ENCODE measurements at places on chromosomes 16 and 17.

DNA sequence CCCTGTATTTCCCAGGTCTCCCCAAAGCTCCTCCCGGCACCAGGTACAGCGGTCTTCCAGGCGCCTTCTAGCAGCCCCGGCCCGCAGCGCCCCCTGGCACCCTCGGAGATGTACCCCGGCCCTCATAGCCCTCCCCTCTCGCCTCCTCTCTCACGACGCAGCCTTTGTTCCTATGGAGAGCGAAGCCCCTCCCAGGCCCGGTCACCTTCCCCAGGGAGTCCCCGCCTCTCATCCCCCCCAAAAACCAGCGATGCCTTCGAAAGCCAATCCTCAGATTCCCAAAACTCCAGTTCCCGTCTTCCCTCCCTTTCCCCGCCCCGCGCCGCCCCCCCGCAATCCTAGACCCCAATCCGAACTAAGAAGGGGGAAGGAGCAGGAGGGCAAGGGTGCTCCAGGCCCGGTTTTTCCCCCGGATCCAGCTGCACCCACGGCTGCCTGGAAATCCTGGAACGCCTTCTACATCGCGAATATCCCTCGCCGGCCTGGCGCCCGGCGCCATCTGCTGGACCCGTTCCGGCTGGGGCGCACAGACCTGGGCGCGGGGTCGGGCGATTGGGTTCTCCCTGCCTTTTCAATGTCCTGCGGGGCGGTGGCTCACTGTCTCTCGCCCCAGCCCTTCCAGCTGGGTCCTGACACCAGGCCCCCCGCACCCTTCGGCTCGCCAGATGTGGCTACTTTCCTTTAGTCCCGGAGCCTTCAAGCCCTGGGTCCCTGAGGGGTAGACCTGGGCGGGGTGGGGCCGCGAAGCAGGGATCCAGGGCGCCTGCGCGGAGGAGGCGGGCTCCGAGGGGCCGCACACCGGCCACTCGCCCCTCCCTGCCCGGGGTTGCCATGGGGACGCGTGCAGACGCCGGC is at the start of gene DNAH2:
TSS of gene DNAH2 (plus strand) at position 844 of the 855 bp plus-strand sequence. CDS start 1,991 bp downstream, outside the sequence.
- peak; percentile 31 for DNase-seq

DNA sequence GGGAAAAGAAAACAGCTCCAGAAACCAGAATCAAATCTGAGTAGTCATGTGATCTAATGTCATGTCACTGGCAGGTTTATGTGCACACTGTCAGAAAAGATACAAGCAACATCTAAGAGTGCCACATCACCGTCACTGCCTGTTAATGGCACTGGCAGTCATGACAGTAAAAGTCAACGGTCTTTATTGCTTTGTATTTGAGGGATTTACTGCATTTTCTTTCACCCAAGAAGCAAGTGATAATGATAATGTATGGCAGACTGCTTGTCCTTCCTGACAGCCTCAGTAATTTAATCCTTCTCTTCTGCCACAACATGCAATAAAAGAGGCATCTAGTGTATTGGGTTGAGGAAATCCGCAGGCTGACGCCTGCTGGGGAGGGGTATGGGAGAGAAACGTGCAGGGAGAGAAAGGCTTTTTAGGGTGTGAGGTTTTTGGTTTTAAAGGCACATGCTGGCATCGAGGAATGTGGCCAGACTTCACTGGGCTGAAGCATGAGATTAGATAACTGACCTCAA is 92.4 kb downstream of the RPGRIP1L start:
- DNase-seq = no peak

GRCh38 chr16:3186946-3187690 is 886 bp upstream of the OR1F1 start:
- DNase-seq = no peak

GRCh38 chr17:83200751-83201150 is 121.3 kb downstream of the METRNL start:
- no peak for DNase-seq

GRCh38 chr16:19525385-19525723 is 1.6 kb downstream of the CCP110 start:
- DNase-seq = no peak

- DNase-seq = no peak
These were observed 3.8 kb downstream of the COTL1 start for GRCh38 chr16:84614073-84614459.

- DNase-seq = no peak
These were observed 56.7 kb upstream of the NOG start for GRCh38 chr17:56536766-56537165.

DNA sequence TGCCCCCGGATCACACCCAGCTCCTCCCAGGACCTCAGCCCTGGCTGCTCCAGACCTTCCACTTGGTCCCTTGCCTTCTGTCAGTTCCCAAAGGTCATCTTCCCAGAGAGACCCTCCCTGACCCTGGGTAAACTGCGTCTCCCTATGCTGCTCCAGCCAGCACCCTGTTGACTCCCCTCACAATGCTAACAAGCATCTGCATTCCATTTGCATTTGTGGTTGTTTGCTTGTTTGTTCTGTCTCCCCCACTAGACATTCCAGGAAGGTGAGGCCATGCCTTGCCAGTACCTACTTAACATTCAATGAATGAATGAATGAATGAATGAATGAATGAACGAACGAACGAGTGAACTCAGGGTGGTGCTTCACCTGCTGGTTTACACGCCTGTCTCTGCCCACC is 171.2 kb downstream of the WSCD1 start:
- no peak for DNase-seq

DNA sequence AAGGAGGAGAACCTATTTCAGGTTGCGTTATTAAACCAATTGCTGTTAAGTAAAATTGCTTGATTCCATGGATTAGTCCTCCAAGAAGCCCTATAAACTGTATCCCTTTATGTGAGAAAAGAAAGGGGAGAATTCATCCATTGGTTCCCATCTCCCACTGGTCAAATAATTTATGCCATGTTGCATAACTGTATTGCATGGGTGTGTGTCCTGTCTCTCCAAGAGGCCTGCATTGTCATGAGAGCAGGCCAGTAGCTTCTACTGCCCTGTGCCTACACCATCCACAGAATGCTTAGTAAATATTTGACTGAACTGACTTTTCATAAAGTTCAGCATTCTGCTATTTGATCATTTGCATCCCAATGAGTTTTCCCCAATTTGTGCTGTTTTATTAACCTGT is 11.7 kb upstream of the TOB1 start:
- DNase-seq = no peak

DNA sequence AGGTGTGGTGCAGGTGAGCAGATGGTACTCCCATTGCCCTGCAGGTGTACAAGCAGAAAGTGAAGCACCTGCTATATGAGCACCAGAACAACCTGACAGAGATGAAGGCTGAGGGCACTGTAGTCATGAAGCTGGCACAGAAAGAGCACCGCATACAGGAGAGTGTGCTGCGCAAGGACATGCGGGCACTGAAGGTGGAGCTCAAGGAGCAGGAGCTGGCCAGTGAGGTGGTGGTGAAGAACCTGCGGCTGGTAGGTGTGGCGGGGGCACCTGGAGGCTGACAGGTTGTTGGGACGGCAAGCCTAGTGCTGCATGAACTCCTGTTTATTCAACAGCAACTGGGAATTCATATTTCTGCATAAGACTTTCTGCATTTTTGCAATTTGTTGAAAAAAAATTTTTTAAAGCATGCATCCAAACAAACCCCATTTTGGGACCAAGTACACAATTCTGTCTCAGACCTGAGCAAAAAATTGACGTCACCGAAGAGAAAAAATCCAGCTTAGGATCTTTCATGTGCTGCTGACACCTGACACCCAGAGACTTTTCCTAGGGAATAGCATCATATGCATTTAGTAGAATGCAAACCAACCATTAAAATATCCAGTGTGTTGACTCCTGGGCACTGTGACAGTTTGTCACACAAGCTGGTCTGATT is 13.5 kb upstream of the DBNDD1 start:
- DNase-seq = no peak

GRCh38 chr17:57892820-57893595 is 43.2 kb upstream of the MRPS23 start:
- DNase-seq = no peak
